ENCODE measurements at places on chromosomes 6 and 20.

DNA sequence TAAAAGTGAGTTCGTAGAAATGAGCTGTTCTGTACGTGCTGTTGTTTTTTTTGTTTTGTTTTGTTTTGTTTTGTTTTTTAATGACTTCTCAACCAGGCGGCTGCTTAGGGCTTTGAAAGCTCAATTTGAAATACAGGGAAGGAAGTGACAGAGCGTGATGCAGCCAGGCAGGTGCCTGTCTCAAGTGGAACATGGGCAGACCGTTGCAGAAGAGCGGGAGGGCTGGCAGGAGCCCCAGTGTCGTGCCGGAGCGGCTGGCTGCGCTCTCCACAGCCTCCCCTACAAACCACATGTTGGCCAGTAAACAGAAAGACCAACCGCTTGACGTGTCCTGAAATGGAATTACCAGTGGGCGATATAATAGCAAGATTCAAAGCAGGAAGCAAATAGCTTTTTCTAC lies 164.9 kb upstream of the RREB1 start:
- DNase-seq: no peak

- no peak for DNase-seq
These were observed 67.3 kb downstream of the SLC22A23 start for GRCh38 chr6:3389390-3390167.

DNA sequence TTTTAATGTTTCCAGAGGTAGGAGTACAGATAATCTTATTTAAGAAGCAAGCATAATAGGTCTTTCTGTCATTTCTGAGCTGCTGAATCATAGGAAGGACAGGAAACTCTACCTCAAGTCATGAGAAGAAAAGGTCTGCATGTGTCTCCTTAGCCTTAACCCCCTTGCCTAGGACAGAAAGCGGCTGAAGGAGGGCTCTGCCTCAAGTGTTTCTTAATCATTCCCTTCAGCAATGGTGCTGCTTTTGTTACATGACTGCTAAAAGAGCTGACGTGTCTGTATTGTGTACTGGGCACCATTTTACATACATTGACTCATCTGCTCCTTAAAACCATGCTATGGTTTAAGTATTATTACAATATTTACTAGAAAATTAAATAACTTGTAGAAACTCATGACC lies 564.0 kb upstream of the AGPAT4 start:
- no peak for DNase-seq

- DNase-seq: peak; percentile 43
These were observed 17.1 kb downstream of the RIPOR3 start for GRCh38 chr20:50674138-50674825.

DNA sequence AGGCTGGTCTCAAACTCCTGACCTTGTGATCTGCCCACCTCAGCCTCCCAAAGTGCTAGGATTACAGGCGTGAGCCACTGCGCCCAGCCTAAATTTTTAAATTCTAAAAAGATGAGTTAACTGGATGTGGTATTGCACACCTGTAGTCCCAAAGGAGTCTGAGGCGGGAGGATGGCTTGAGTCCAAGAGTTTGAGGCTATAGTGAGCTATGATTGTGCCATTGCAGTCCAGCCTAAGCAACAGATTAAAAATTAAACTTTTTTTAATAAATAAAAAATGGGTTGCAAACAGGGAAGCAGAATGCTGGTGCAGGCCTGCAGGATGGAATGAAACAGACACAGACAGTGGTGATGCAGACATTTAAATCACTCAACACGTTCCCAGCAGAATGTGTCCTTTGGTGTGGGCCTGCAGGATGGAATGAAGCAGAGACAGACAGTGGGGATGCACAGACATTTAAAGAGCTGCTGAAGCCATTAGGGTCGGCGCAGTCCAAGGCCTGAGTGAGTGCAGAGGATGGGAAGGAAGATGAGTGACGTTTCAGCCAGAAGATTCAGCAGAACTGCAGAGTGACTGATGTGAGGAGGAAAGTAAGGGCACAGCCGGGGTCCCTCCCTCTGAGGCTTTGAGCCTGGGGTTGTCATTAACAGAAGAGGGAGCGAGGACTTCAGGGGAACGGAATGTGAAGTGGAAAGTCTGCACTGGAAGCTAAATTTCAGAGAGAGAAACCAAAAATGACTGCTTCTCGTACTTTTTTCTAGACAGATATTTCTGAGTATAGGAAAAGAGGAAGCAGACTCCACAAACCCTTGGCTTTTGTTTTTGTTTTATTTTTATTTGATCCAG lies 117.5 kb downstream of the RIN2 start:
- DNase-seq: no peak

- no peak for DNase-seq
These were observed 2.0 kb upstream of the GABRR2 start for GRCh38 chr6:89317067-89317466.

GRCh38 chr6:91221072-91221720 lies 634.3 kb upstream of the MAP3K7 start:
- no peak for DNase-seq

- DNase-seq: no peak
These were observed 154.0 kb downstream of the MBOAT1 start for GRCh38 chr6:20058121-20058905.

GRCh38 chr6:73264446-73264845 lies 1.4 kb upstream of the KHDC1 start:
- no peak for DNase-seq

DNA sequence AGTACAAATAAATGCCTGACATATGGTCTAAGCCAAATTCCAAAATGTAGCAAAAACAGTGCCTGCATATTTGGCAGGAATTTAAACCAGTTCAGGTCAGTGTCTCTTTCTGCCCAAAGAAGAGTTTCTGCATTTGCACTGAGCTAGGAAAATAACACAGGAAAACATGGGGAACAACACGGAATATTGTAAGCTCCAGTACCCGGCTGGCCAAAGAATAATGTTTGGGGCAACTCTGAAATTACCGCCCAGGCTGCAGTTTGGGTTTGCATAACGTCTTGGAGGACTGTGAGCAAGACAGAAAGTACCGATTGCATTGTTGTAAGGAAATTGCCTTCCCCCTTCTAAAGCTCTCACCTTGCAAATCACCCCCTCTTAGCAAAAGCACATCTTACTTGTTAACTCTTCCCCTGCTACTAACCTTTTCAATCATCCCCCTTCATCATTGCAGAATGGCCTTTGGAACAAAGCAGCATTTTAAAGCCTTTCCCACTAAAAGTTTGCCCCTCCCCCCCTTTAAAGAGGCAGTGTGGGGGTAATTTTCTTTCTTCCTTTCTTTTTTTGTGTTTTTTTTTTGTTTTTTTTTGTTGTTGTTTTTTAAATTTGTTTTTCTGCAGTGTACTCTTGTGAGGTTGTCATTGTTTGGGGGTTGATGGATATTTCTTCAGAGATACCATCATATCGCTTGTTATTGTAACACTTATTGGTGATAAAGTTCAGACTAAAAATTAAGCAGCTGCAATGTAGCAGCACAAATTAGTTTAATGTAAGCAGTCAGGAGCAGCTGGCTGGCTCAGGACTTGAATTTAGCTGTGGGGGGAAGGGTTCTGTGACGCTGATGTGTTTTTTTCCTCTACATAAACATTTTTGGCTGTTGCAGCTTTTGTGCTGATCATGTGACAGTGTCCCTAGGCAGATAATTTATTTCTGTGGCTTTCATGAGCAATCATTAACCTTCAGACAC lies 100.0 kb upstream of the CITED2 start:
- no peak for DNase-seq

DNA sequence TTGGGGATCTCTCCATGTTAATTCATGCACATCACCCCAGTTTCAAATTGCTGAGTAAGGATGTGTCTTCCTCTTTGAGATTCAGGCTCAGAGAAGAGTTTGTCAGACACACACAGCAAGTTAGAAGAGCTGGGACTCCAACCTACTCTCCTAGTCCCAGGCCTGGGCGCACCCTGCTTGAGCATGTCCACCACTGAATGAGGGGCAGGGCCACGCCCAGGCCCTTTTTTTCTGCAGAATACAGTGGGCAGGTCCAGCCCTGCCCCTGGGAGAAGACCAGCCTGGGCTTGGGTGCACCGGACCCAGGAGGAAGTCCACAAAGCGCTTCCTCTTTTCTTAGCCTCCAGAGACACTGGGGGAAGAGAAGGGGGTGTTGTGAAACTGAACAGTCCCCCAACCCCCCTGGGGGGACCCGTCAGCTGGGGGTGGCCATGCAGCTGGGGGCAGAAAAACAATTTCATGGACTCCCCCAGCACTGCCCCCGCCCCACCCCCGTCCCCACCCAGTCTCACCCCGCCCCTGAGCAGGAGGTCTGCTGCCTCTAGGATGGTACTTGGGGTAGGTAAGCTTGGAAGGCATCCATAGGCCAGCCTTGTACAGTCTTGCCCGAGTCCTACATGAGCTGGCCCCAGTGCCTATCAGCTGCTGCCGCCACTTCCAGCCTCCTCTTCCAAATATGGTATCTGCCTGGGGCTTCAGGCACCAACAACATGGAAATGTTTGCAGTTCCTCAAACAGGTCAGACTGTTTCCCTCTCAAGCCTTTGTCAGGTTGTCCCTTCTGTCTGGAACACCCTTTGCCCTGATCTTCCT lies 11.7 kb upstream of the HCK start:
- DNase-seq: no peak

GRCh38 chr20:59192533-59192896 lies 28.9 kb downstream of the ZNF831 start:
- no peak for DNase-seq

GRCh38 chr6:119077643-119078375 lies 655 bp downstream of the FAM184A start:
- peak; percentile 61 for DNase-seq

GRCh38 chr6:25196464-25196863 lies 82.7 kb upstream of the CARMIL1 start:
- no peak for DNase-seq

GRCh38 chr6:98967616-98968015 lies 19.9 kb upstream of the FBXL4 start:
- DNase-seq: no peak

- DNase-seq: no peak
These were observed 153.1 kb downstream of the MYB start for GRCh38 chr6:135334169-135334568.

DNA sequence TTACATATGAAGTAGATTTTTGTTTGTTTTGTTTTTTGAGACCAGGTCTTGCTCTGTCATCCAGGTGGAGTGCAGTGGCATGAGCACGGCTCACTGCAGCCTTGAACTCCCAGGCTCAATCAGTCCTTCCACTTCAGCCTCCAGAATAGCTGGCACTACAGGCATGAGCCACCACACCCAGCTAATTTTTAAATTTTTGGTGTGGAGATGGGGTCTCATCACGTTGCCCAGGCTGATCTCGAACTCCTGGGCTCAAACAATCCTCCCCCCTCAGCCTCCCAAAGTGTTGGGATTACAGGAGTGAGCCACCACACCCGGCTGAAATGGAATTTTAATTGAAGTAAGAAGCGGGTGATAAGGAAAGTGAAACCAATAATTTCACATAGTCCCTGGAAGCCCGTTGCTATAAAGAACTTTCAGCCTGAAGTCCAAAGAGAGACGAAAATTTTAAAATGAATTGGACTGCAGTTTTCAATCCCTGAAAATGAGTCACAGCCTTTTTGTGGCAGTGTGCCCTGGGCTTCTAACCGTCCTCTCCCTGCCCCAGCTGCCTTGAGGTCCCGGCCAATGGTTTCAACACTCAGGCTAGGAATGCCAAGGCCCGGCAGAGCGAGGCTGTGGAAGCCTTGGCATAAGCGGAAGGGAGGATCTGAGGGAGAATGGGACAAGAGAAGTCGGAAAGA lies 757 bp downstream of the RAET1E start:
- DNase-seq: no peak

DNA sequence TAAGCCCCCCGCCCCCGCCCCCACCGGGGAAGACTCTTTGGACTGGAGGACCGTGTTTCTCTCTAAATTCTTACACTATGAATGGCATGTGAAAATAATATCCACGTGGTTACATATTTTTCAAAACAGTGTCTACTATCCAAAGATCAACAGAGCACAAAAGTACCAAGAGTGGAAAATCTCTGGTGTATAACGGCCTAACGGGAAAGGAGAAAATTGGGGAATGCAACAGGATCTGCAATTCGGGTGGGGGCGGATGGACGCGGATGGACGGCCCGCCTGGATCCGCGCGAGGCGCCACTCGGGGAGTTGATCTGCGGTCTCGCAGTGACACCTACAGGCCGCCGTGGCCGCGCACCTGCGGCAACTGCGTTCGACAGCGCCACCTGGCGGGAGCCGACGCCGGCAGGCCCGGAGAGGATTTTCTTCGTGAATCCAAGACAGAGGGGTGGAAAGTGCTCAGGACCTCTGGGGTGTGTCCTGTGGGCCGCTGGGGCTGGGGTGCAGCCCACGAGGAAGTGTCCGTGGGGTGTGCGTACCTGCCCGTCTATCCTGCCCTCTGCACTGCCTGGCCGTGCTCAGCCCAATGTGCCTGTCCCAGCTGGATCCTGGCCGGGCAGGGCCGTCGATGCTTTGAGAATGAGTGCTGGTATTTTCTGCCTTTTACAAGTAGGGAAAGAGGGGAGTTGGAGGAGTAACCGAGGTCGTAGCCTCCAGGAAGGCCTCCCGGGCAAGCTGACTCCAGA lies 18.6 kb downstream of the ANKRD60 start:
- DNase-seq: peak; percentile 74

DNA sequence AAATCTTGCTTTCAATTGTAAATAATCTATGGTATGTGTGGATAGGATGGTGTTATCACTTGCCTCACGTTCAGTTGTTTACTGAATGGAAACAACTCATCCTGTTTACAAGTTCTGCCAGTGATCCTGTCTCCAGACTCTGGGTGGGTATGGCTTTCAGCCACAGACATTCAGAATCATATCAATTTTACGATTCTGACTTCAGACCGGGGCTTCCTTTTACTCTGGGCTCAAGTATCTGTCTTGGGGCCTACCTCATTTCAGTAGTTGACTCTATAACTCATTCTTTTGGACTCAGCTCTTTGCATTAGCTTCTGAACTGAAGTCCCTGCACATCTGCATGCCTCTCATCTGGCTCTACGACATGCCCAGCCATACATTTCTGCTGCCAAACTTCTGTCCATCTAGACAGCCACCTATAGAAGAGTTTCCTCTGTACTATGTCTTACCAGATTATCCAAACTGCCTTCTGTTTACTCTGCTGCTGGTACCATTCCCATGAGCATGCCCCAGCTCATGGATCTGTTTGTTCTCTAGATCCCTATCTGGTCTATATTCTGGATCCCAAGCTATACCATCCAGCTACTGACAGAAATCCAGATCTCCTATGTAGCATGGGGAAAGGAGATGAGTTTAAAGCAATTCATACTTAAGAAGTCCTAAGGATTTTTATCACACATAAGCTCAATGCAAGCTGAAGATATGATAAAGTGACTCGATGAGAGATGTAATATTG lies 34.3 kb downstream of the FYN start:
- DNase-seq: no peak

GRCh38 chr20:49460916-49461315 lies 21.6 kb downstream of the KCNB1 start:
- DNase-seq: no peak

DNA sequence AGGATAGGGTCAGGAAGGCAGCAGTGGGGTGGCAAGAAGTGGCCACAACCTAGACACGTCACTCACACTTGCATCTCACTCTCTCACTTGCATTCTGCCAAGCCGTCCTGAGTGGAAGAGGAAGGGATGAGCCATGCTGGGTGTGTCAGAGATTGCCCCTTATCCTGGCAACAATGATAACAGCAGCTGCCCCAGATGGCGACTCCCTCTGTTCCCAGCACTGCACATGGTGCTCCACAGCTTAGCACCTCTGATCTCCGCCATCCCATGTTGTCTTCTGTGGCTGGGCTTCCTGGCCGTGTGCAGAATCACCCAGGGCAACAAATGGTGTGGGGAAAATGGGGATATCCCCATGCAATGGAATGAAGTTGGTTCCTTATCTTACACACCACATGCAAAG lies 11.1 kb downstream of the KCNB1 start:
- DNase-seq: peak; percentile 22

Data from WERI-Rb-1 (cell line).